Glutamatergic neuron (in vitro differentiated cells): ENCODE measurements at places on chromosomes 3 and 15.

- no peak for DNase-seq
Measured at GRCh38 chr3:141485641-141486495, 959 bp upstream of the RASA2 start.

DNA sequence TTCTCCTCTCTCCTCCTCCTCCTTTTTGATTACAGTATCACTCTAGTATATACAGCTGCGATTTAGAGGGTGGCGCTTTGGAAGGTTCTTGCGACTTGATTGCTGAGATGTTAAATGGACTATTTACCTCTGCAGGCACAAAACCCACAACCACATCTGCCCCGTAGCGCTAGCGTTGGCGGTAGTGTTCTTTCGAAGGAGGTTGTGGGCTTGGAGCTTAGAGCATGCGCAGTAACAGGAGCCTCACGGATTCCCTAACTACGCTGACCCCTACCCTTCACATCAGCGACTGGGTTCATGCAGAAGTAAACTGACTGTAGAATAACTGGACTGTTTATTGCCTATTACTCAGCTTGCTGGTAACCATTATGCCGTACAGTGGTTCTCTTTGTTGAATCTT lies 58.0 kb downstream of the CGGBP1 start:
- peak; percentile 22 for DNase-seq

- DNase-seq, result no peak
Measured at GRCh38 chr3:32764481-32764880, 53.3 kb upstream of the TRIM71 start.

GRCh38 chr3:183826448-183827250 lies 1.3 kb upstream of the MAP6D1 start:
- peak; percentile 38 for DNase-seq

GRCh38 chr3:150412561-150413231 lies 4.6 kb downstream of the TSC22D2 start:
- DNase-seq, result no peak

- peak; percentile 14 for DNase-seq
Measured at GRCh38 chr15:99424978-99425656, 140.7 kb upstream of the MEF2A start.
